ENCODE measurements at places on chromosomes 4 and X.

- H3K27me3 ChIP-seq = no peaks in the 10 kb centered on the region
- H3K36me3 ChIP-seq = no peaks in the 10 kb centered on the region
- no peak for DNase-seq
- no peak overlapping the region for H3K27ac ChIP-seq
Measured at GRCh38 chr4:14143892-14144291, 516.4 kb upstream of the BOD1L1 start.

- peaks cover 40% of the 10 kb centered on the region for H3K4me1 ChIP-seq
- no peak overlapping the region for H3K4me3 ChIP-seq
- H3K27me3 ChIP-seq = no peaks in the 10 kb centered on the region
- H3K36me3 ChIP-seq = no peaks in the 10 kb centered on the region
Measured at GRCh38 chrX:12989461-12989860, 14.6 kb downstream of the TMSB4X start.

DNA sequence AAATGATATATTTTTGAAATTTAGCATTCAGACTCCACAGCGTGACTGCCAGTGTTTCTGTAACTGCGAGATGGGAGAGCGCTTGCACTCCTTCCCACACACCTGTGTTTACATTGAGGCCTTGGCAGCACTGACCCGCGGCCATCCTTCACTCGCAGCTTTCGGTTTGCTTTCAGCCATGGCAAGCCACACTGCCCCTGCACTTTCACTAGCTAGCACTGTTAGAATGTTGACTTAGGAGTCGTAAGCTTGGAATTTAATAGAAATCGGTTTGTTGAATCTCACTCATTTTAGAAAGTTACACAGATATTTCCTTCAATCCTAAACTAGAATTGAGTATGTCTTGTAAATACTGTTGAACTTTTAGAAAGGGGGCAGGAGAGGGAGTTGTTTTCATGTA is 136.2 kb downstream of the CFAP299 start:
- no peaks in the 10 kb centered on the region for H3K4me1 ChIP-seq
- no peaks in the 10 kb centered on the region for H3K36me3 ChIP-seq
- H3K27me3 ChIP-seq = no peaks in the 10 kb centered on the region
- DNase-seq = no peak
- no peak overlapping the region for H3K27ac ChIP-seq

DNA sequence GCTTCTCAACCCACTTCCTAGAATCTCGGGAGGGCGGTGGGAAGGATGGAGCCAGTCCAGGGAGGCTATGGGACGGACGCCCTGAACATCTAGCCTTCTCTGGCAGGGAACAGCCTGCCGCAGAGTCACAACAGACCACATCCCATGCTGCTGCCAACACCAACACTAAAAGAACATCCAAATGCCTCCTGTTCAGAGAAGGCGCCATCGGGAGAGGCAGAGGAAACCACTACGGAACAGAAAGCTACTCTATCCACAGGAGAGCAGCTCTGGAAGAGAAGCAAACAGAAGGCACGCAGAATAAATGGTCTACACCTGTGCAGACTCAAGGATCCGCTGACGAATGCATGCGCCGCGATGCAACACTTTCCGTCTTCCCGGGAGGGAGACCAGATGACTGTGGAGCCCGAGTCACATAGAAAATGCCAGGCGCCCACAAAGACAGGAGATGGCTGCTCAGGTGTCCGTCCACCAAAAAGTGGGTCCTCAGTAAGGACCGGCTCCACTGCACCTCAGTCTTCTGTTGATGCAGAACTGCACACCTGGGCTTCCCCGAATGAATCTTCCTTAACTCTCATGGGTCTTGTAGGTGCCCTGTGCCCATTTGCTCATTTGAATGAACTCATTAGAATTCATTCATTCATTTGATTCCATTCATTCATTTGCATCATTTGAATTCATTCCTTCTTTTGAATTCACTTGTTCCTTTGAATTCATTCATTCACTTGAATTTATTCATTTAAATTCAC is 217.5 kb downstream of the DHRSX start:
- H3K36me3 ChIP-seq = peaks cover 2% of the 10 kb centered on the region
- no peaks in the 10 kb centered on the region for H3K4me1 ChIP-seq
- DNase-seq = no peak
- H3K27ac ChIP-seq = no peak overlapping the region
- no peaks in the 10 kb centered on the region for H3K27me3 ChIP-seq

DNA sequence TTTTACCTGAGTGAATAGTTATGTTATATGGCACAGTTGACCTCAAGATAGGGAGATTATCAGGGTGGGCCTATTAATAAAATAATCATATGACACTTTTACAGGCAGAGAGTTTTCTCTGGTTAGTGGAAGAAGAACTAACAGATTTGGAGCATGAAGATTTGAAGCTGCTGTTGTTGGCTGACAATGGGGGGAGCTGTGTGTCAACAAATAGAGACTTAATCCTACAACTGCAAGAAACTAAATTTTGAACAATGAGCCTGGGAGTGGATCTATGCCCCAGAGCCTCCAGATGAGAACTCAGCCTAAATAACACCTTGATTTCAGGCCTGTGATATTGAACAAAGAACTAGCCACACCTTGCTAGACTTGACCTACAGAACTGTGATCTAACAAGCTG is 7.2 kb upstream of the CCSER1 start:
- no peak overlapping the region for H3K4me3 ChIP-seq
- no peaks in the 10 kb centered on the region for H3K27me3 ChIP-seq
- no peaks in the 10 kb centered on the region for H3K36me3 ChIP-seq
- no peak overlapping the region for H3K27ac ChIP-seq
- no peaks in the 10 kb centered on the region for H3K4me1 ChIP-seq

DNA sequence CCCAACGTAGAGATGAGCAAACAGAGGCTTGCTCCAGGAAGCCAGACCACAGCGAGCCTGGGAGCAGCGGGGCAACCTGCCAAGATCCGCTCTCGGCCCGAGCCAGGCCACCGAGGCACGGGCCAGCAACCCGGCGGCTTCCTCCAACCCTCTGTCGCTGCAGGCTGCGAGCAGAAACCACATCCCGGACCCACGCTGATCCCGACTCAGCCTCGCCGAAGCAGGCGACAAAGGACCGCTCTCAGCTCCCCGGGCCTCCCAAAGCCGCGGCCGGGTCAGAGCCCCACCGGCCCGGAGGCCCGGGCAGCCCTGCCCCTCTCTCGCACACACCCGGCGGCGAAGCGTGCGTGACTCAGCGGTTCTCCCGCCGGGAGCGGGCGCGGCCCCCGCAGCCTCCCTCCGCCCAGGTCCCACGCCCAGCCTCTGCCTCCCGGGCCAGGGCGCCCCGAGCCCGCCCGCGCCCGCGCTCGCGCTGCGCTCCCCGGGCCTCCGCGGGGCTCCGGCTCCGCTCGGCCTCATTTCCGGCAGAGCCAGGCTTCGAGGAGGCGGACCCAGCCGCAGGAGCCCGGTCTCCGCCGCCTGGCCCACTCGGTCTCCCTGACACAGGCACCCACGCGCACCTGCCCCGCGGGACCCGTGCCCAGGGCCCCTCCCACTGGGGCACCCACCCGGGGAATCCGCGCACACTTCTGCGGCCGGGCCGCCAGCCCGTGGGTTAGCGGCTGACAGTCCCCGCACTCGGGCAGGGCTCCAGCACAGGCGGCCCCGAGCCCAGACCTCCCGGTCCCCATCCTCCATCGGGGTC is 1.7 kb downstream of the PPP2R2C start:
- H3K4me1 ChIP-seq = peaks cover 8% of the 10 kb centered on the region
- H3K27me3 ChIP-seq = peaks cover 34% of the 10 kb centered on the region
- no peak for DNase-seq
- no peak overlapping the region for H3K4me3 ChIP-seq

DNA sequence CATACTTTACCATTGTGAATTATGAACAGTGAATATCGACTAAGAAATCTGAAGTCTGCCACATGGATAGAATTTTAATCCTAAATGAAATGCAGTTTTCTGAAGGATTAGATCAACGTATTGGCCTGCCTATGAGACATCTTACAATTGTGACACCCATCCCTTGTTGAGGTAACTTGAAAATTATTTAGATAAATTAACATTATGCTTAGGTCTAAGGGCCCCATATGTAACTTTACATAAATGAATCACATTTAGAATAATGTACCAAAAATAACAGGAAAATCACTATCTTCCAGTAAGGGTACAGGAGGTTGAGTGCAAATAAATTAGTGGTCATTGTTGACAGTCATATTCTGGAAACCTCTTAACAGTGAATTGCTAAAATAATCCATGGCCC is 13.5 kb downstream of the XAGE5 start:
- H3K27me3 ChIP-seq = no peaks in the 10 kb centered on the region
- no peak overlapping the region for H3K27ac ChIP-seq
- no peak overlapping the region for H3K4me3 ChIP-seq
- no peaks in the 10 kb centered on the region for H3K4me1 ChIP-seq

GRCh38 chr4:159374749-159375530 is 272.1 kb downstream of the RAPGEF2 start:
- H3K4me1 ChIP-seq = no peaks in the 10 kb centered on the region
- no peak overlapping the region for H3K4me3 ChIP-seq
- DNase-seq = no peak

DNA sequence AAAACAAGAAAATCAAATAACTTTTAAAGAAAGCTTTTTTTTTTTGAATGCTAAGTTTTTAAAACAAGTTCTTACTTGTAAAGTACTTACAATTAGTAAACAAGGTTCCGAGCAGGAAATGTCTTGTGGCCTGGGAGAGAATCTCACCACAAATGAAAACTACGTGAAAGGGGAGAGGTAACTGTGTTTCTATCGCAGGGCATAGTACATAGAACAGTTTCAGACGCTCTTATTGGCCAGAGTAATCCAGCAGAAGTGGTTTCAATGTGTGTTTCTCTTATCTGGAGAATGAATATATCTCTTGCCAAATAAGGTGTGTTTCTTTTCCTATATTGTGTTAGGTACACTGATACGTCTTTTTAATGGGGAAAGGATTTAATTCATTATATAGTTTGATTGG is at the start of gene PLAC8:
PLAC8 (minus strand) TSS at position 154 of the 400 bp plus-strand sequence. CDS start 6,808 bp downstream, outside the sequence.
- H3K27me3 ChIP-seq = no peaks in the 10 kb centered on the region
- peak within 1 kb of the TSS; percentile 76 for H3K27ac ChIP-seq
- no peaks in the 10 kb centered on the region for H3K36me3 ChIP-seq
- peaks cover 24% of the 10 kb centered on the region for H3K4me1 ChIP-seq
- peak within 1 kb of the TSS; percentile 83 for H3K4me3 ChIP-seq

DNA sequence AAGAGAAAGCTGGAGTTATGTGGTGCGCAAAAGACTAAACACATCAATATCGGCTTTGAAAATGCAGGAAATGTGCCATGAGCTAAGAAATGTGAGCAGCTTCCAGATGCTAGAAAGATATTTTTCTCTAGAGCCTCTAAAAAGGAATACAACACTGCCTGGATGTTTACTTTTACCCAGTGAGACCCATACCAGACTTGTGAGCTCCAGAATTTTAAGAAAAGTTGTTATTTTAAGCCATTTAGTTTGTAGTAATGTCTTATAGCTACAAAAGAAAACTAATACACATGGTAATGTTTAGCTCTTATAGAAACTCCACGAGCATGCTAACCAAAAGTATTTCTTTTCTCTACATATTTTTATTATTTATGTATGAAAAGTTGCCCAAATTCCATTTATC is 1389.4 kb downstream of the C4orf33 start:
- DNase-seq = no peak
- no peak overlapping the region for H3K4me3 ChIP-seq

DNA sequence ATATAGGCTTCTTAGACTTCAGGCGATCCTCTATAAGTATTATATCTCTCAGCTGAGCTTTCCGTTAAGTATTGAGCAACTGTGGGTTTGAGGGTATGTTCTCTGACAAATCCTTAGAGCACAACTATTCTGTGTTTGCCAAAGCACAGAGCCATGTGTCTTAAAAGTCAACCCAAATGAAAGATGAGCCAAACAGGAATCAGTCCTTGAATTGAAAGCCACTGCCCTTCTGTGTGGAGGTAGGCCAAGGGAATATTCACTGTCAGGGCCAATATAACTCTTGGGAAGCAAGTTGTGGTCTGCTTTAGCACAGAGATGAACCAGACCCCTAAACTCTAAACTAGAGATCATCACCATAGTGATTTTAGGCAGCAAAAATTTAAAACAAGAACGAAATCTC is 164.0 kb downstream of the STAG2 start:
- H3K36me3 ChIP-seq = no peaks in the 10 kb centered on the region
- no peaks in the 10 kb centered on the region for H3K4me1 ChIP-seq
- no peak for DNase-seq
- H3K4me3 ChIP-seq = no peak overlapping the region
- no peaks in the 10 kb centered on the region for H3K27me3 ChIP-seq
- H3K27ac ChIP-seq = no peak overlapping the region

GRCh38 chrX:124274438-124275181 is 57.9 kb upstream of the TEX13D start:
- H3K27me3 ChIP-seq = no peaks in the 10 kb centered on the region
- DNase-seq = no peak
- H3K36me3 ChIP-seq = no peaks in the 10 kb centered on the region
- no peaks in the 10 kb centered on the region for H3K4me1 ChIP-seq
- H3K4me3 ChIP-seq = no peak overlapping the region

All from CD4-positive, alpha-beta T cell (primary cell).